ENCODE measurements at places on chromosomes 3 and 15.

GRCh38 chr3:99502871-99503270, 135.5 kb upstream of the COL8A1 start:
- no peak for DNase-seq

DNA sequence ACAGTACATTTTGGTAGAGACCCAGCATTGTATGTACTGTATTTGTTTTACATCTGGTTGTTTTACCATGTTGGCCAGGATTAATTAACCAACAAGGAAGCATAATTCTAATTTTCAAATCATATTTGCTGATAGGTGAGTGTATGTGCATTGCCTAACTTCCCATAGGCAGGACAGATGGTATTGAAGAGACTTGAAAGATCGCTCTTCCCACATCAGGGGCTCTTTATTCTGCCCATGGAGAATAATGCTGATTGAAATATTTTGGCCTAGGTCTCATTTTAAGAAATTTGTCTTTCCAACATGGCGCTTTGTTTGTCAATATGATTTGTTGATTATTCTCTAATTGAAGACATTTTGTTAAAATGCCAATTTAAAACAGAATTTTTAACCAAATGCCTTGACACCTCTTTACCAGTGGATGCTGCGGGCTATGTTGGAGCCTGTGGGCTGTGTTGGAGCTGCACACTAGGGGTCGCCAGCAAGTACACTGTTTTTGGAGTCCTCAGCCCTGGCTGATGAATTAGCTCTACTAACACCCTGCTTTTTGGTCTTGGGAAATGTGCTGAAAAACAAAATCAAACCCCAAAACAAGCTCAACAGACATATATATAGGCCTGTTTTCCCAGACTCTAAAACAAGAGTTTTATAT, 5.3 kb downstream of the P2RY12 start:
- DNase-seq: peak; percentile 63

- no peak for DNase-seq
These were observed 38.1 kb downstream of the FSIP1 start for GRCh38 chr15:39744334-39745103.

- DNase-seq: no peak
These were observed 318.6 kb downstream of the SUCLG2 start for GRCh38 chr3:67335813-67336212.

DNA sequence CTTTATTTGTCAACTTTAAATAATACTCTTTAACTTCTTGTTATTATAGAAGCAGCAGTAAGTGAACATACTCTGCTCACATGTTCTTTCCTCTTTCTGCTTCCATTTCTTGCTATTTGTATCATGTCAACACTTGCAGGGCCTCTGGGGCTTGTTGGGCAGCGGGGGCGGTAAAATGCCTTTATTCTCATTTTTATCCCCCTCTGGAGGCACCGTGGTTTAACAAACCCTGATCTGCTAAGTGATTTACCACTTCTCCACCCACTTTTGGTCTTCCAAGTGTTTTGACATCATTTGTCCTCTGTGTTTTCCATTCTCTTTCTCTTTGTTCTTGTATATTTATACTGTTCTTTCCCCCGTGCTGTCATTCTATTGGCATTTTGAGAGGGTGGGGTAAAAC, 33.9 kb downstream of the SCN10A start:
- peak; percentile 4 for DNase-seq

DNA sequence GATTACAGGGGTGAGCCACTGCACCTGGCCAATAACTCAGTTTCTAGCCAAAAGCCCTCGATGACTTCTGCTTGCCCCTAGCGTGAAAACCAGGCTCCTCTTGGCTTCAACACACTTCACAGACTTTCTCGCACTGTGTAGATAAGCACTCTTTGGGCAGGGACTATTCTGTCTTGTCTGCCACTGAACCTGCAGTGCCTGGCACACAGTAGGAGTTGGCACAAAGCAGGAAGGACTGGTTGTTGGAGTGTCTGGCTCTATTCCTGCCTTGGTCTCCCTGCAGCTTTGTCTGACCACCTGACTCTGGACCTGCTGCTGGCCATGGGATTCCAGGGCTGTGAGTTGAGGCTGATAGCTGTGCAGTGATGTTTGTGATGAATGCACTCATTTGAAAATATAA, 46.4 kb upstream of the RGMA start:
- DNase-seq: no peak

DNA sequence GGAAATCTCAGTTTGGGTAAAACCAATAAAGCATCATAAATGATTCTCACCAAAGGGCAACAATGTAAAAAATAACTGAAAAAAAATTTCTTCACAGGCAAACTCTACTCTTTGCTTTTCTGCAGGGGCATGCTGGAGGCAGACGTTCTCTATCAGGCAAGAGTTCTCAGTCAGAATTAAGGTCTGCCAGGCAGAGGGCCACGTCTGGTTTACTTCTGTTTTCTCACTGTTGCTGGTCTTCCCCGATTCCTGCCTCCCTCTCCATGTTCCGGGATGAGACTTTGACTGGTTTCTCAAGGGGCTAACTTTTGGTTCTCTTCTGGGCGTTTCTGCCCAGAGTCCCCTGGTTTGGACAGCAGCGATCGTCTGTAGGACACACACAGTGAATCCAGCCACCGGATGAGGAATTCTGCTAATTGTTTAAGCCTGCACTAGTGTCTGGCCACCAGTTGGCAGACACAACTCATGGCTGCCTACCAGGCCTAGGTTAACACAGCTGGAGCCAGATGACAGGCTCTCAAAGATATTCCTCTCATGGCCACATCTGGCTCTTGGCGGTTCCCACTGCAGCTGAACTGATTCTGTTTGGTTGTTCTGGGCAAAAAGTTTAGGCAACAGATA, 273.1 kb downstream of the FOXP1 start:
- DNase-seq: no peak

- DNase-seq: no peak
These were observed 520.9 kb upstream of the TGFBR2 start for GRCh38 chr3:30085486-30085885.

DNA sequence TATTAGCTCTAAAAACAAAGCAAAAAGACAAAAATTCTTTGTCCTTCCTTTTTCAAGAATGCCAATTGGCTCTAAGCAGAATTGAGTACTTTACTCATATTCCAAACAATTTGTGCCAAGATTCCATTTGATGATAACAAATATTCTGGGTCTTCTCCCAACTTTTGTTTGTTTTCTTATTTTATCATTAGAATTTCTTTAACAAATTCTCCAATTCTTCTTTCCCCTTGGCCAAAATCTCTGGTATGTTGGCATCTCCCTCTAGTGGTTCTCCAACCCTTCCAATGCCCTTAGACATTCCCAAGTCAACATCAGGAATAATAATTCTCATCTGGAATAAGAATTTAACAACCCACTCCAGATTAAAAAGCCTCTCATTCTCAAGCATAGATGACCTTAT, 5.3 kb downstream of the CPOX start:
- DNase-seq: no peak

- no peak for DNase-seq
These were observed 32.9 kb downstream of the ZNF621 start for GRCh38 chr3:40557575-40558161.

- no peak for DNase-seq
These were observed 6.0 kb upstream of the PLSCR5 start for GRCh38 chr3:146611096-146611495.

- no peak for DNase-seq
These were observed 42.5 kb downstream of the IL1RAP start for GRCh38 chr3:190556351-190556750.

- no peak for DNase-seq
These were observed 24.2 kb upstream of the GMPPB start for GRCh38 chr3:49747792-49748480.

- no peak for DNase-seq
These were observed 23.7 kb downstream of the SH3GL3 start for GRCh38 chr15:83470887-83471286.

- no peak for DNase-seq
These were observed 724.4 kb upstream of the ROBO1 start for GRCh38 chr3:80492162-80492561.

GRCh38 chr15:36414670-36415069, 164.8 kb upstream of the CDIN1 start:
- no peak for DNase-seq

- no peak for DNase-seq
These were observed 20.9 kb downstream of the FBLN2 start for GRCh38 chr3:13569641-13570390.

DNA sequence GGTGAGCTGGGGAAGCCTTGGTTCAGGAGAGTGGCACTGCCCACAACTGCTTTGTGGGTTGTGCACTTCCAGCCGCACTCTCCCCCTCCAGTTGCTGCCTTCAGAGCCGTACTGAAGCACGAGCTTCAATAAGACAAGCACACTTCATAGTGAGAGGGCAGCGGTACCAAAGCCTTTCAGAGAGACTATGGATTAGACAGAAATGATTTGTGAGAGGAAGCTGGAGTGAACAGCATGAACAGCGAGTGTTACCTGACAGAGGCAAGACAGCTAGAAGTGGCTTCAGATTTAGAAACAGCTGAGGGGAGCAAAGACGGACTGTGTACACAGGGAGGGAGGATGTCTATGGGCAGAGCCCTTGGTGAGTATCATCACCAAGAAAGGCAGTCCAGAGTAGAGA, 31.1 kb downstream of the HCLS1 start:
- no peak for DNase-seq

- peak; percentile 14 for DNase-seq
These were observed 103.8 kb upstream of the PRICKLE2 start for GRCh38 chr3:64329037-64329436.

DNA sequence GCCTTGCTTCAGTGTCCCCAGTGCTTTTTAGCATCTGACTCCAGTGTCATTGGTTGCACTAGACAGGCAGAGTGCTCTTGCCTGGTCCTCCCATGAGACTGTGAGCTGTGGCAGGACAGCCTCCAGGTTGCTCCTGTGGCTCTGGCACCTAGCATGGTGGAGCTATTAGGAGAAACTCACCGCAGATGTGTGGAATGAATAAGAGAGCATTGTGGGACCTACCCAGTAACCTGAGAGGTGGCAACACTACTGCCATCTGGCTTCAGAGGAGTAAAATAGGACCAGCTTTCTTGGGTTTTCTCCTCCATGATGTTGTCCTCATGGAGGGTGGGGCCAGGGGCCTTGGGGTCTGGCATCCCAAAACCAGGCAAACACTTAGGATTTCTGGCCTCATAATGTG, 183.6 kb downstream of the EPHB1 start:
- no peak for DNase-seq

- DNase-seq: no peak
These were observed 1.9 kb downstream of the TBC1D2B start for GRCh38 chr15:78075490-78076230.

DNA sequence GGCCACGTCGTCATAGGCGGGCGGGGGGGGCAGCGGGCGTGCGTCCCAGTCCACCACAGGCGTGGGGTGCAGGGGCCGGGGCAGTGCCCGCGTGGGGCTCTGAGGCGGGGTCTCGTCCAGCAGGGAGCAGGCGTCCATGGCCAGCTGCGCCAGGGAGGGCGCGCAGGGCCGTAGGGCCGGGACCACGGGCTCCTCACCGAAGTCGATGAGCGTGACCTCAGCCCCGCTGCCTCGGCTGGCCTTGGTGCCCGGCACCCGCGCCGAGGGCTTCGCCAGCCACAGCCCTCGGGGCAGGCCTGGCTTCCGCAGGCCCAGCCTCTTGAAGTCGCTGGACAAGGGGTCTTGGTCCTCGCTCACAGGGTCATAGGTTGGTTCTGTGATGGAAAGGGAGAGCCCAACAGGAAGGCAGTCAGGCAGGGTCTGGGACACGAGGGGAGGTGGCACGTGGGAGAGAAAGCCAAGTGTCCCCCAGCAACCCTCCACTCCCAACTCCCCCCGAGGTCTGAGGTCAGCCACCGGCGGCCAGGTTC, 40.0 kb downstream of the TNK2 start:
- DNase-seq: no peak

GRCh38 chr15:89999676-90000185, 1.4 kb upstream of the ZNF710 start:
- DNase-seq: no peak

DNA sequence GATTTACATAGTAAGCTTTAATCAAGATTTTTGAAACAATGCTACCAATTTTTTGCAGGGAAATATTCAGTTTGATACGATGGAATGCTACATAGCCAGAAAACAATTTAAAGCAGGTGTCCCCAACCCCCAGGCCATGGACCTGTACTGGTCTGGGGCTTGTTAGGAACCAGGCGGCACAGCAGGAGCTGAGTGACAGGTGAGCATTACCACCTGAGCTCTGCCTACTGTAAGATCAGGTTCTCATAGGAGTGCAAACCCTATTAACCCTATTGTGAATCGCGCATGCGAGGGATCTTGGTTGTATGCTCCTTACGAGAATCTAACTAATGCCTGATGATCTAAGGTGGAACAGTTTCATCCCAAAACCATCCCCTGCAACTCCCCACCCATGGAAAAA, 322.6 kb upstream of the NECTIN3 start:
- DNase-seq: no peak

- DNase-seq: peak; percentile 79
These were observed 2.9 kb upstream of the TMEM266 start for GRCh38 chr15:76056931-76057330.

DNA sequence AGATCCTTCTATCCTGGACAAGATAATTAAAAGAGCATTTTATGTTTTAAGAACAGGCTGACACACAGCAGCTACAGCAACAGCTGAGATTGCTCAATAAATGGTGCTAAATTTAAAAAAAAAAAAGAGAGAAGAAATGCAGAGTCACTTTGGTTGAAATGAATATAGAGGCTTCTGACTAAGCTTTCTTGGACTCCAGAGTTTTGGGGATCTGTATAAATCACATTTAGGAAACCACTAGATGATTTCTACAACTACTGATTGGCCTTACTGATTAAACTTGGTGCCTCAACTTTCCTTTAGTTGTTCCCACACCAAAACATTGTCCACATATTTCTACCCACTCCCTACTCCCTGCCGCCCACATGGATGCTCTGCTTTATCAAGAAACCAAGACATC, 132.9 kb upstream of the ZBTB20 start:
- no peak for DNase-seq

DNA sequence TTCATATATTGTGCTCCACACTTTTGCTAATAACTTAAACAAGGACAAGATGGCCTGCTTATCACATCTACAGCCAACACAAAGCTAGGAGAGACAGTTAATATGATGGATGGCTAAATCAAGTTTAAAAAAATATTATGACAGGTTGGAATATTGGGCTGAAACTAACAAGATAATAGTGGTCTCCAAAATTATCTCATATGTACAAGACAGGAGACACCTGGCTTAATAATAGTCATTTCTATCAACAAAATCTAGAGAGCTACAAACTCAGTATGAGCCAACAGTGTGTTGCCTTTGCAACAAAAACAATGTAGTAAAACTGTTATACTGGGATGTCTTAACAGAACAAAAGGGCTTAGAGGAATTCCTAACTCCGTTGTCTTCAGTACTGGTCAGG, 317.1 kb upstream of the COL8A1 start:
- DNase-seq: no peak

- no peak for DNase-seq
These were observed 27.3 kb upstream of the RAD18 start for GRCh38 chr3:8990266-8991215.

All from RPMI8226 (cell line).